ENCODE measurements at places on chromosomes 11 and 22. TPM values are rescaled to one million over a fixed set of nuclear protein-coding genes. Genes with fewer than 3 reads are reported as not detected.

- no peak for DNase-seq
Measured at GRCh38 chr11:96092511-96092910, 168.6 kb upstream of the MTMR2 start.

GRCh38 chr11:123062892-123063825, 1.2 kb upstream of the HSPA8 start:
- peak; percentile 50 for DNase-seq

DNA sequence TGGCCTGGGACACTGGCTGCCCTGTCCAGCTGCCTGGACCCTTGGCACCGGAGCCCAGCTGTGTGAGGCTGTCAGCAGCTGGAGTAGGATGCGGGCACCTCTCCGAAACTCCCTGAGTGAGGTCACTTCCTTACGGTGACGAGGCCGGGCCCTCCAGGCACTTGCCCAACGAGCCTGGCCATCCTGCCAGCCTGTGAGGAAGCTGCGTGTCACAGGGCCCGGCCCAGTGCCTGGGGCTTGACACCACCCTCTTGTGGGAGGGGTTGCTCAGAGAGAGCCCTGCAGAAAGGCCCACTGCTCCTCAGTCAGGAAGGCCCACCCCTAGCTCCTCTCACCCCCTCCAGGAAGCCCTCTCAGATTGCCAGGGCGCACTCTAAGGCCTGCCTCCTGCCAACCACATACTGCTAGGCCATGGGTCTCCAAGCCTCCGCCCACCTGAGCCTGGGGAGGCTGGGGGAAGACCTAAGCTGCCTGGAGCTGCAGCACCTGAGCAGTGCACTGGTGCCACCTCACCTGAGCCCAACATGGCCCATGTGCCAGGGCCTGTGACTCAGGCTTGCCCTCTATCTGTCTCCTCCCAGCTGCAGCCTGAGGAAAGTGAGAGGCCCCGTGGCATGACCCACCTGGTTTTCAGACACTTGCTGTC, 4.3 kb upstream of the PHLDA2 start:
- DNase-seq, result peak; percentile 72

GRCh38 chr11:120682866-120683265, 171.3 kb downstream of the GRIK4 start:
- no peak for DNase-seq

DNA sequence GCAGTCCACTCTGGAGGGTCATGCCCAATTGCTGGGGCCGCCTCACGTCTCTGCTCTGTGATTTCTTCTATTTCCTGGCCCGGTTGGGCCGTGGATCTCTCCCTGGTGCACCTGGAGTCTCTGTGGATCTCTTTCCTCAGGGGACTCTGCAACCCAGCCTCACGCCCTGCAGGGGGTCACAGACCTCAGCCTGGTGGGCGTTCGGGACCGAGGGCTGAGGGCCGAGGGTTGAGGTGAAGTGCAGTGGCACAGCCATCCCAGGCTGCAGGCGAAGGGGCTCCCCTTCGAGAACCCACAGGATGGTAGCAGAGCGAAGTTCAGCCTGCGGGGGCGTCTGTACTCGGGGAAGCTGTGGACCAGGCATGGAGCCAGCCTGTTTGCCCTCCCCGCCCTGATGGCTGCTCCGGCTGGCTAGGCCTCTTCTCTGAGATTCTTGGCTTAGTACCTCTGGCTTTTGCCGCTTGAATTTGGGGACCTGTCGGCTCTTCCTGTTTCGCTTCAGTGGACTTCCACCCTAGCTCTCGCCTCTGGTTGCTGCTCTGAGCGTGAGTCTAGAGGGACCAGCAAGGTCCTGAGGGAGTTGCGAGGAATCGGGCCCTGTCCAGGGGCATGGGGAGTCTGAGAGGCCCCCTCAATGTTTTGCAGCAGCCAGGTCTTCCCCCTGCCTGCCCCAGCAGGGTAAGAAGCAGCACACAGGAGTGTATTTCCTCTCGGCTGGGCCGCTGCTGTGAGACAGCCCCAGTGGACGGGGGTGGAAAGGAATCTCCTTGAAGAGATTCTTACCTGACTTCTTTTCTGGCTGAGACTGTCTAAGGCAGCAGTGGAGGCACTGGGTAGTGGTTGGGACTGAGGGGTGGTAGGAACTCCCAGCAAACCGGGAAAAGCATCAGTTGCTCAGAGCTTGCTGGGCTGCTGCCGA, 140.8 kb downstream of the TBC1D22A start:
- peak; percentile 19 for DNase-seq

ST14 gene
- 62.5 TPM for total RNA-seq

SLCO2B1 gene
- 29.8 TPM for total RNA-seq

ALKBH3 gene
- 37.4 TPM for total RNA-seq

DNA sequence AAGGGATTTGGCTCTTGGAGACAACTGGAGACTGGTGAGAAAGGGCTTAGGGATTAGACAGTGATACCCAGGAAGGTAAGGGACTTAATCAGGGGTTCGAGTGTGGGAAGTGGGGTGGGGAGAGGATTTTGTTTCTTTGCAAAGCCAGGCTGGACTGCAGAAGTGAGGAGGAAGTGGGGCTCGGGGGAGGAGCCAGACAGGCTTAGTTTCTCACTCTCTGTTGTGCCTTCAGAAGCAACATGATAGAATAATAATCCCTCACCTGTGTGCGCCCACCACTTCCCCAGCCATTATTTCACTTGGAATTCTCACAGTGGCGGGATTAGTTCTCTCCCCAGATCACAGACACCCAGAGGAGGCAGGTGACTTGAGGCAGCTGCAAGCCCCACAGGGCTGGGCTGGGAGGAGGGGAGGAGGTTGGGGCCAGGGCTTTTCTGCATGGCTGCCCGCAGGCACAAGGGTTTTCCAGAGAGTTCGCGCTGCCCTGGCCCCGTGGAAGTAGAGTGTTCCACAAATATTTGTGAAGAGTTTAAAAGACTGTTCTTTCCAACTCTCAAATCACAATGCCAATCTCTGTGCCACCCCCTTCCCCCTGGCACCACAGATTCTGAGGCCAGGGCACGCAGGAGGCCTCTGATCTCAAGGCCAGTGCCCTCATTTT, 4.0 kb upstream of the SEC14L2 start:
- DNase-seq, result peak; percentile 32

GRCh38 chr11:115418081-115418480, 86.1 kb downstream of the CADM1 start:
- no peak for DNase-seq

CRACR2B gene
- 556 TPM for total RNA-seq

DNA sequence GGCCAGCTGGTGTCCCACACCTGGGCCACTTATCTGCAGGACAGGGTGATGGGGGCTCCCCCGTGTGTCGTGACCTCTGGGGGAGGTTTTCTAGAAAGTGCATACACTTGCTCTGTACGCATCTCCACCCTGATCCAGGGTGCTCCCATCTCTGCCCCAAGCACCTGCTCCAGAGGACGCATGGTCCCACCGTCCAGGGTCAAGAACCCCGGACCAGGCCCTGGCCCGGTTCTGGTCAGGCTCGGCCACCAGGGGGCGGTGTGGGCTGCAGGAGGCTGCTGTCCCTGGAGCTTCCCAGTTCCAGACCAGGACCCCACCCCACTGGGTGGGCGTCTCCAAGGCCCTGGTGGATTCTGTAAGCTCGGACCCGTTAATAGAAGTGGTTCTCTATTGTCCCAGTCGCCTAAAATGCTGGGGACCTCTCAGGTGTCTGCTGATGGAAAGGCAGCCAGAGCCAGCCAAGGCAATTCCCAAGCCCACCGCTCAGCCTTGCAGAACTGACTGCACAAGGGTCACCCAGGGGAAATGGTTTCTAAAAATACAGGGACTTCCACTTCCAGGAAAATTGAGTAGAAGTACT, 34.7 kb upstream of the SEPTIN5 start:
- peak; percentile 60 for DNase-seq

SMC1B gene
- total RNA-seq, result not detected

- no peak for DNase-seq
Measured at GRCh38 chr11:69520186-69520916, 38.9 kb downstream of the LINC01488 start.

- DNase-seq, result no peak
Measured at GRCh38 chr22:26124991-26125725, 44.1 kb upstream of the SEZ6L start.

- DNase-seq, result no peak
Measured at GRCh38 chr11:83061883-83062282, 9.8 kb downstream of the RAB30 start.

IL18 gene
- 31.6 TPM for total RNA-seq

P2RX3 gene
- total RNA-seq, result 0.18 TPM

GRCh38 chr11:122843281-122844141, 5.2 kb downstream of the CRTAM start:
- no peak for DNase-seq

DNA sequence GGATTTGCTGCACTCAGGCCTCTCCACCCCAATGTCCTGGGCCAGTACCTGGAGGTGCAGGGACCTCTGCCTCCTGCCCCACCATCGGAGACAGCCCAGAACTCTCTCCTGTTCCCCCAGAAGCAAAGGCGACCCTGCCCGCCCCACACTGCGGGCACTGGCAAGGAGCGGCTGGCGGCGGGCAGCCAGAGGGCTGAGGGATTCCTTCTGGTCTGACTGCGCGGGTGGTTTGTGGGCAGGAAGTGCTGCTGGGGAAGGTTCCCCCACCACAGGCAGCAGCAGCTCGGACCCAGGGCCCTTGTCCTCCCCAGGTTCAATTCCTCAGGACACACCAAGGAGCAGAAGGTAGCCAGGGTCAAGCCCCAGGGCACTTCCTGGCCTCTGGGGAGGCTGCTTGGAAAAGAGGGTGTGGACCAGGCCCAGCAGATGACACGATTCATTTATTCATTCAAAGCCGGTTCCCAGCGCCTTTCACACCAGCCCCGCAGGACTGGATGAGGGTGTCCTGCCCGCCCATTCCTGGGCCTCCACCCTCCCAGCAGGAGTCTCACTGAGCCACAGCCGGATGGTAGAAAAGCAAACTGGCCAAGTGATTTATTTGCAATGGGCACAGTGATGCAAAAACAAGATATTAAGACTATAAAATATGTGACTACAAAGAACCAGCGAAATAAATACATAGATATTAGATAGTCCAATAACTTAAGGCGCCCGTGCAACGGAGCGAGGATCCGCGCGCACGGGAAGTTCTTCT, 1.2 kb downstream of the PHLDA2 start:
- peak; percentile 60 for DNase-seq

GRCh38 chr11:73087730-73088129, 54.4 kb downstream of the FCHSD2 start:
- DNase-seq, result peak; percentile 5

DNA sequence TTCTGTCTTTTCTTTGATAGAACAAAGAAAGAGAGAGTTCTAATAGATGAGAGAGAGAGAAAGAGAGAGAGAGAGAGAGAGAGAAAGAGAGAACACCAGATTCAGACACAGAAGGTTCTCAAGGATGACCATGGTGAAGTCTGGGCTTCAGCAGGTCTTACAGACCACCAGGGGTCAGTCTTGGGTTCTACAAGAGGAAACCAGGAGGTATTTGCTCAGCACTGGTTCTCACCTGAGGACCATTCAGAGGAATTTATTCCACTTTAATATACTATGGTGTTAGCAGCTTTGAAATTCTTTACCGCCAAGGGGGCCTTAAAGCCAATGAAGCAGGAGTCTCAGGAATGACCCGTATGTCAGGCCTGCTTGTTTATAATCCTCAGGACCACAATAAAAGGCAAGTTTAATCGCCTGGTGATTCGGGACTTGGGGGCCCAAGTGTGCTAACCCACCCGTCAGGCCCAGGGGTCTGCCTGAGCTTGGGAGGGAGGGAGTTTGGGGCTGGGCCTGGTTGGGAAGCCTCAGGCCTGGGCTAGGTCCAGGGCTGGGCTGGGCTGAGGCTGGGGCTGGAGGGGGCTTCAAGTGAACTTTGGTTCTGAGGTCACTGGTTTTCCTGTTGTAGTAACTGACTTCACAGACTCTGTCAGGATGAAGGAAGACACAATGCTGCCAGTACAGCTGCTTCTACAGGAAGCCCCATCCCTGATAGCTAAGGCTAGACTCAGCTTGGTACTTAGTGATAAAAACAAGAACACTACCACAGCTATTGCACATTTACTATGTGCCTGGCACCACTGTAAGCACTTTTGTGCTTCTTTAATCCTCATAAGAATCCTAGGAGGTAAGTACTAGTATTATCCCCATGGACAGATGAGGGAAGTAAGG, 179.2 kb upstream of the ZBED5 start:
- DNase-seq, result no peak

MRGPRE gene
- not detected for total RNA-seq

- no peak for DNase-seq
Measured at GRCh38 chr22:47100019-47100418, 337.6 kb downstream of the TBC1D22A start.

BEST1 gene
- 1.7 TPM for total RNA-seq

DNA sequence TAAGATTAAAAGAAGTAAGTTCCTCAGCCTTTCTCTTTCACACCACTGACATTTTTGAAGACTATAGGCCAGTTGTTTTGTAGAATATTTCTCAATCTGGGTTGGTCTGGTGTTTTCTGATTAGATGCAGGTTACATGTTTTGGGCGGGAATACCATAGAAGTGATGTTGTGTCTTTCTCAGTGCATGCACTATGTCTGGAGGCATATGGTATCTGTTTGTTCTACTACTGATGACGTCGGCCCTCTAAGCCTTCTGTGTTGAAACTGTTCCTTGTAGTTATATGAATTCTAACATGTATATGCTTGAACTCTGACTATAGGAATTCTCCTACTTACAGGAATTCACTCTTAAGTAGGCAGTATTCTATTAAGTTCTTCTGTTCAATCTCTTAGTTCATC, 21.6 kb downstream of the ZFTA start:
- DNase-seq, result peak; percentile 10

DNA sequence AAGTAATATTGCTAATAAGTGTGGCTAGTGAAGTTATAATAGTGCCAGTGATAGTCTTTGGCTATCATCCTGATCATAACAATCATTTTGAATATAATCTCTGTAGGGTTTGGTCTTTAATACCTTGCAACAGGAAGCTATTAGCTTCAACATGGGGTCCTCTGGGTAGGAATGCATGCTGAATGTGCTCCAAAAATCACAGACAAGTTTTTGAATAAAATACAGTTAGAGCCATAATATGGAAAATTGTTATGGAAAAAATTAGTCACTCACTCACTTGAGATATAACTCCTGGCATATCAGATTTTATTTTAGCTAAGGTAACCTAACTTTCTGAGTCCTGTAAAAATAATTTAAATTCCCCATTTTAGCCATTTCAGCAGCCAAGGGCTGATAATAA, 95.4 kb upstream of the MTMR2 start:
- no peak for DNase-seq

- peak; percentile 66 for DNase-seq
Measured at GRCh38 chr11:46898396-46899095, 19.8 kb downstream of the LRP4 start.

DNA sequence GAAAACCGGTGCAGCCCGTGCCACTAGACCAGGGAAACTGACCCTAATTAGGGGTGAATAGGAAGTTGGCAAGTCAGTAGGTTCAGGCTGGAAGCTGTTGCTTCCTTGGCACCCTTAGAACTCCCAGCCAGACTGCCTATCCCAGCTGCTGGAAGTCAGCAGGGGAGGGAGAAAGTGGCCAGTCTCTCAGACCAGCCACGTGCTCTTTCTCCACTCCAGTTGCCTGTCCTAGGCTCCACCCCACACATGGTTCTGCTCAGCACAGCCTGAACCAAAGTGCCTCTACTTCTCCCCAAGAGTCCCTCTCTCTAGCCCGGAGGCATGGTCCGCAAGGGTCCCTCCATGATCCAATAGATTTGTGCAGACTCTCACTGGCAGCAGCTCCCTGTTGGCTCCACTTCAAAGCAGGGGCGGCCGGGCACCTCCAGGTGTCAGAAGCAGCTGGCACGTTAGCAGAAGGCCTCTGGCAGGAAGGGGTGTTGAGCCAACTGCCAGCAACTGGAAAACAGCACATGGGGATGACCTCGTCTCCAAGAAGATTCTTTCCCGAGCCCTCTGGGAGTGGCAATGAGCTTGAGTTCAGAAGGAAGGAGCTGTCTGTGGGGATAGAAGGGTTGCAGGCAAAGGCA, 27.7 kb downstream of the ARFGAP2 start:
- DNase-seq, result peak; percentile 68

All from stomach (tissue), 19 donors.